GM23248 (cell line): ENCODE measurements at places on chromosomes 11 and 22.

- DNase-seq = peak; percentile 54
Measured at GRCh38 chr11:93198215-93198845, 539 bp upstream of the SLC36A4 start.

DNA sequence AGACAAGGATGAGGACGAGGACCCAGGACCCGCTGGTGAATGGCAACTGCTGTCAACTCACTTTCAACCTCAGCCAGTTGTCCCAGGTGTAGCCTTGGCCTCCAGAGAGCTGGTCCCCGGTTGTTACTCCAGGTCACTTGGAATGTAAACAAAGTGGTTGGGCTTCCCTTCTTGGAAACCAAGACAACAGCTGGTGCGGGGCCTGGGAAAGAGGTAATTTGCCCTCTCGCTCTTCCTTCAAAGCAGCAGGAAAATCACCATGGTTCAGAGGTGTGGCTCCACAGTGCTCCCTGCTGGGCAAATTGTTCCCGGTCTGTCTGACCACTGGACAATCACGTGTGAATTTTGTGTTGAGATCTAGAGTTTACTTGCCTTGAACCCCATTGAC is 15.0 kb downstream of the SLC1A2 start:
- DNase-seq = peak; percentile 68

DNA sequence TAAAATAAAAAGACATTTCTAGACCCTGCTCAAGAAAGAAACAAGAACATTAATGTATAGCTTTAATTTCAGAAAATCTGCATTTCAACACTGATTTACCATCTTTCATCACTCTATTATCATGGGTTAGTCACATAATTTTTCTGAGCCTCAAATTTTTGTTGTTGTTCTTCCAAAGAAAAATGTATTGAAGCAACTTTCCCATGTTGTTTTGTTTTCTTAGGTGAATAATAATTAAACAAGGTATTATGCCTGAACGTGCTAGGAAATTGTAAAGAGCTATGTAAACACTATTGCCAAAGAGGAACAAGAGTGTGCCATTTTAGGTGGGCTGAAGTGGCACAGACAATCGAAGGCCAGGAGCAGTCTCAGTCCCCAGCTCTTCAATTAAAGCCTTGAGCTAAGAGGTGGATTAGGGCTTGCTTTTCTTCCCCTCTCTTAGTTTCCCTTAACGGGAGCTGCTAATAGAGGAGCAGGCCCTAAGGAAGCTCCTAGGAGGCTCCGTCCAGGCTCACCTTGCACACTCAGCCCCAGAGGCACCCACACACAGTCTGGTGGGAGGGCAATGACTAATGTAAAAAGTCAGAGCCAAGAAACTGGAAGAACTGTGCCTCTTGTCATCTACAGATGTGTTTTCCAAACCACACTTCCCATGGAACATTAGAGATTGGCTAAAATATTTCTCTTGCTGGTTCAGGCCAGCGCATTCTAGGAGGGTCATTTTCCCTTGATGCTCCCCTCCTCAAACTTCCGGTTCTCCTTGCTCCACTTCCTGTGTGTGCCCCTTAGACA is 8.8 kb upstream of the UBASH3B start:
- DNase-seq = peak; percentile 89

GRCh38 chr11:13384908-13385640 is 77.9 kb downstream of the BTBD10 start:
- DNase-seq = peak; percentile 71

- DNase-seq = no peak
Measured at GRCh38 chr11:8249482-8249881, 14.2 kb downstream of the LMO1 start.

- peak; percentile 91 for DNase-seq
Measured at GRCh38 chr11:11842421-11843008, 743 bp downstream of the USP47 start.

DNA sequence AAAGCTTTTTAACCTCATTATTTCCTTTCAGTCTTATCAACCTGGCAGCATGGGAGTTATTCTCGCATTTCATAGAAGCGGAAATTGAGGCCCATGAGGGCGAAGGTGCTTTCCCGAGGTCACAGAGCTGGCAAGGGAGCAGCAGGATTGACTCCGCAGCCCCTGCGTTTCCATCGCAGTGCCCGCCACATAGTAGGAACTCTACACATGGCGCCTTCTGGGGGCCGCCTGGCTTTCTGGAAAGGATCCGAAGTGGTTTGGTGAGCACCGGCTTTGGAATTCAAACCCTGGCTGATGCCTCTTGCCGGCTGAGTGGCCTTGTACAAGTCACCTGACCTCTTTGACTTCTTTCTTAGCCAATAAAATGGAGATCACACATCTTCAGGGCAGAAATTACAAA is 93.4 kb downstream of the CEP164 start:
- DNase-seq = no peak

DNA sequence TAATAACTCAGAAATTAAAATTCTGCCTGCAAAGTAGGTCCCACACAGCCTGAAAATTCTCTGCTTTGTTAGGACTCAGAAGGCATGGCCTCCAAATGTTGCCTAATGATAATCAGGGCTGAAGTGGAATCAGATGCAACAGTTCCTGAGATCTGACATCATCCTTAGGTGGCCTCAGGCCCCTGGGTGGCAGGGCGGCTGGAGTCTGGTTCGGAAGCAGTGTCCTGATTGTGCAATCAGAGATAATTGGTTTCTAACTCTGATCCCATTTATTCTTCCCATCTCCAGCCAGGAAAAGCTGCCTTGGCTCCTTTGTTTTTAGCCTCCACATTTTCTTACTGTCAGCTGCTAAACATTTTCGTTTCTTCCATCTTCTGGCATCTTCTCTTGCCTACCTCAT is 399.3 kb downstream of the OPCML start:
- peak; percentile 13 for DNase-seq

- DNase-seq = no peak
Measured at GRCh38 chr11:85758026-85758425, 52.9 kb downstream of the SYTL2 start.

- no peak for DNase-seq
Measured at GRCh38 chr11:420054-420910, 5.5 kb upstream of the SIGIRR start.

- no peak for DNase-seq
Measured at GRCh38 chr11:7936615-7937014, 4.9 kb downstream of the OR10A3 start.

- no peak for DNase-seq
Measured at GRCh38 chr11:125250318-125251213, 86.0 kb downstream of the PKNOX2 start.

- no peak for DNase-seq
Measured at GRCh38 chr11:124873951-124874350, 8.7 kb downstream of the ROBO3 start.

- peak; percentile 13 for DNase-seq
Measured at GRCh38 chr11:64644647-64645275, 53.7 kb downstream of the SLC22A12 start.

GRCh38 chr11:19711911-19712280 is 741 bp upstream of the NAV2 start:
- peak; percentile 62 for DNase-seq

- no peak for DNase-seq
Measured at GRCh38 chr22:10741210-10741609, 4786.8 kb upstream of the OR11H1 start.

GRCh38 chr22:19648419-19648929 is 65.8 kb upstream of the SEPTIN5 start:
- peak; percentile 40 for DNase-seq

- peak; percentile 8 for DNase-seq
Measured at GRCh38 chr22:25942856-25943411, 200.9 kb downstream of the MYO18B start.

DNA sequence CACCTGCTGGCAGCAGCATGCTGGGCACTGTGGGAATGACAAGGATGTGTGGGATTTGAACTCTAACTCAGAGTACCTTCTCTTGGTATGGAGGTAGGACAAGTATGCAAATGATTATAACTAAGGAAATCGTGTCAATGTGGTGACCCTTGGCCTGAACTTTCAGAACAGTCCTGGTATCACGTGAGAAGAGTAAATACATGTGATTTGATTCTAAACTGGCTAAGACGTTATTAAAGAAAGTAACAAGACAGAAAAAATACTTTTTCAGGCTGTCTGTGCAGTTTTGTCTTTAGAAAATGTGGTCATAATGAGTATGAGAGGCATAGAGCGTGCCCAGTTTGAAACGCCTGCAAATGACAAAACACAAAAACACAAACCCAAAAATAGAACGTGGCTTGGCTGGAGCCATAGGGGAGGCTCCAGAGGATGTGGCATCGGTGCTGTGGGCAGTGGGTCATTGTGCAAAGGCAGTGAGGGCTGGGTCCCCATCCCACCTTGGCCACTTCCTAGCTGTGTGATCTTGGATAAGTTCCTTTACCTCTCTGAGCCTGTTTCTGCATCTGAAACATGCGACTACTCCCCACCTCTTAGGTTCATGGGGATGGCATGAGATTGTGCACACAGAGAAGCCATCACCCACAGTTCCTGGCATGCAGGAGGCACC is 18.4 kb upstream of the IL2RB start:
- DNase-seq = no peak

- no peak for DNase-seq
Measured at GRCh38 chr22:23500508-23501260, 79.4 kb downstream of the IGLL1 start.

DNA sequence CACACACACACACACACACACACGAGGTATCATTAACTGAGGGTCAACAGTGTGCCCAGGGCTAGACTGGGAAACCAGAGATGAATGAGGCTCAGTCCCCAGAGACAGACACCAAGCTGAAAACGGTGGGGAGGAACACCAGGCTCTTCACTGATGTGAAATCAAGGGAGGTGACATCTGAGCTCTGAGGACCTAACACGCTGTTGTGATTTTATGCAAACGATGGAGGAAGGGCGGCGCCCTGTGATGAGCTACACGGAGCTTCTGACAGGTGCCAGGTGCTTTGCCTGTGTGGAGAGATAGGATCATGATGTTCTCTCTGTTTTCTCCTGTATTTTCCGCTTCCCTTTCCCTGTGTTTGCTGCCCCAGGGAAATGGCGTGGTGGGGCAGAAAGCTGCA is 6.5 kb upstream of the CYB5R3 start:
- DNase-seq = no peak

DNA sequence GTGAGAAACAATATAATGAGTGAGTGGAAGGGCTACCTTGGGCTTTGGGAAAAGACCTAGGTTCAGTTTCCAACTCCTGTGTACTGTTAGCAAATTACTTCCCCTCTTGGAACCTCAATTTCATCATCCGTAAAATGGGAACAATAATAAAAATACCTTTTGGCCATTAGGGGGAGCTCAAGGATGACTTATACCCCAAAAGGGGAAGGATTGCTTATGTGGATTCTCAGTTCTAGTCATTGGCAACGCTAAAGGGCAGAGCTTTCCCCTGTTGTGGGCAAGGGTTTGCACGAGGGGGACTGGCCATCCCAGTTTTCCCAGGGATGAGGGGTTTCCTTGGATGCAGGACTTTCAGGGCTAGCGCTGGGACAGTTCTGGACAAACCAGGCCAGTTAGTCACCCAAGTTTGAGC is 3.1 kb upstream of the COMMD9 start:
- peak; percentile 67 for DNase-seq

DNA sequence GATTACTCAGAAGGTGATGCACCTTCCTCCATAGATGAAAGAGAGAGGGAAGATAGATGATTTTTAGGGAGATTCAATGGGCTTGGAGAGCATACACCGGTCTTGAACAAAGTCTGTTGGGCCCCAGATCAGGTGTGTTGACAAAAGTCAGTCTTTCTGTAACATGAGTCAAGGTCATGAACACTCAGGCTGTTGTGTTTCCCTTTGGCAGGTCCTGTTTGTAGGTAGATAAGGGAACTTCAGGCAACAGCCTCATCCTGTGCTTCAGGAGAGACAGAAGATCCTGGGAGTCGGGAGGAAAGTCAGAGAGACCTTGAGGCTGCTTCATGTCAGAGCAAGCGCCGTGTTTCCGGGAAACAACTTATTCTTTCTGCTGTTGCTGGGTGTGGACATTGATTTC is 703.1 kb downstream of the BRD1 start:
- DNase-seq = no peak

DNA sequence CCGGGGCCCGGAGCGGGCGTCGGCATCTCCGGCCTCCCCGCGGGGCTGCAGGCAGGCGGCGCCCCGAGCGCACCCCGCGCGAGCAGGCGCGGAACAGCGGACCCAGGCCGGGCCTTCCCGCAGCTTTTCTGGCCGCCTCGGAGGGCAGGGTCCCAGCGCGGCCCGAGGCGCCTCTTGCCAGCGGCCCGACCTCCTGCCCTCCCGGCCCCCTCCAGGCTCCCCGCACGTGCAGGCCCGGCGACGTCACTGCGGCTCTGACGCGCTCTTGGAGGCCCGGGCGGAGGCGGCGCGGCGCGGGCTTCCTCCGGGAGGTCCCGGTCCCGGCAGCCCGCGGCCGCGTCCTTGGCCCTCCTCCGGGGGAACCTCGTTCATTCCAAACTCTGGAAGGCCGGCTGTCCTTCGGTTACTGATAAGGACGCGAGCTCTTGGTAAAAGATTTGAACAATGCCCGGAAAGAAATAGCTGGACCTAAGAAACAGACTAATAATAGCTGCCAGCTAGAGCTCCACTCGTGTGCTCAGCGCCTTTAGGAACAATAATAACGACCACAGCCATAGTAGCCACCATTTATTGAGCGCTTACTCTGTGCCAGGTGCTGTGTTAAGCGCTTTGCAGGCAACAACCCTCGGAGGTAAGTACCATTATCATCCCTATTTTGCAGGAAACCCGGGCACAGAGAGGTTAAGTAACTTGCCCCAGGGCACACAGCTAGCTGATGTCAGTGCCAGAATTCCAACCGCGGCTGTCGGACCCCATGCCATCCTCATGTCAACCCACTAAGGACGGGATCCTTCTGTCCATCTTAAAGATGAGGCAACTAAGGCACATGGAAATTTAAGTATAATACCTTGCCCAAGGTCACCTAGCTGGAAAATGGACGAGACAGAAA is 39.1 kb upstream of the CREB3L1 start:
- peak; percentile 87 for DNase-seq

GRCh38 chr11:21811572-21811971 is 381.3 kb upstream of the ANO5 start:
- no peak for DNase-seq

- peak; percentile 56 for DNase-seq
Measured at GRCh38 chr11:46693597-46694012, 6.8 kb downstream of the ARHGAP1 start.

- DNase-seq = peak; percentile 55
Measured at GRCh38 chr11:116224154-116224888, 548.5 kb downstream of the BUD13 start.
